ENCODE measurements at places on chromosomes 16 and 17.

- no peak for DNase-seq
Measured at GRCh38 chr17:2018716-2019510, 6.2 kb downstream of the RTN4RL1 start.

- no peak for DNase-seq
Measured at GRCh38 chr16:24372824-24373223, 116.7 kb downstream of the CACNG3 start.

DNA sequence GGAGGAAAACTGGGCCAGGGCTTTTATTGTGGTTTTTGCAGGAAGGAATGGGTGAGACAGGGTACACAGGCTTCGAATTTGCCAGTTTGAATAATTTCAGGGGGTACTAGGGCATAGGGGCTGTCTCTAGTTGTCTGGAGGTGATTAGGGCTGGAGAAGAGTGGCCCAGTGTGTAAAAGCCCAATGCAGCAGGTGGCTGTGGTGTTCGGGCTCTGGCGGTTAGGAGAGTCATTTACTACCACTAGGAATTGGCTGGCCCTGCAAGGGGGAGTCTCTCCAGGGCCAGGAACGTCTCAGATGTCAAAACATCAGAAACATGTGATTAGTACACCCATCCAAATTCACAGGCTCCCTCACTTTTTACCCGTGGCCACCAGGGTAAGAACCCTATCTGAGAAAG, 50.3 kb downstream of the GINS3 start:
- no peak for DNase-seq

- no peak for DNase-seq
Measured at GRCh38 chr16:85235991-85236817, 123.9 kb upstream of the CIBAR2 start.

DNA sequence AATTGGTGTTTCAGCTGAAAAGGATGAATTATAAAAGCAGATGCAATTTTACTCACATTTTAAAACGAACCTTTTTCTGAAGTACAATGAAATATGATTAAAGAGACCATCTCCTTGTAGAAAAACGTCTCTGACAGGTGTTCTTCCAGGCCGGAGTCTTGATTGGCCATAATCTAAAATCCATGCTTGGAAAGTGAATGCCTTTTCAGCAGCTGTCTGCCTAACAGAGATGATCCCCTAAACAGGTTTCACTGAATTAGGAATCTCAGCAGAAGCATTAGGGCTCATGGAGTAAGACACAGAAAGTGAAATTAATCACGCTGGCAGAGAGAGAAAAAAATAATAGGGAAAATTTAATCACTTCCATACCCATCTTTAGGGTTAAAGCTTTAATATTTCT, 39.3 kb upstream of the IRX5 start:
- DNase-seq = no peak

DNA sequence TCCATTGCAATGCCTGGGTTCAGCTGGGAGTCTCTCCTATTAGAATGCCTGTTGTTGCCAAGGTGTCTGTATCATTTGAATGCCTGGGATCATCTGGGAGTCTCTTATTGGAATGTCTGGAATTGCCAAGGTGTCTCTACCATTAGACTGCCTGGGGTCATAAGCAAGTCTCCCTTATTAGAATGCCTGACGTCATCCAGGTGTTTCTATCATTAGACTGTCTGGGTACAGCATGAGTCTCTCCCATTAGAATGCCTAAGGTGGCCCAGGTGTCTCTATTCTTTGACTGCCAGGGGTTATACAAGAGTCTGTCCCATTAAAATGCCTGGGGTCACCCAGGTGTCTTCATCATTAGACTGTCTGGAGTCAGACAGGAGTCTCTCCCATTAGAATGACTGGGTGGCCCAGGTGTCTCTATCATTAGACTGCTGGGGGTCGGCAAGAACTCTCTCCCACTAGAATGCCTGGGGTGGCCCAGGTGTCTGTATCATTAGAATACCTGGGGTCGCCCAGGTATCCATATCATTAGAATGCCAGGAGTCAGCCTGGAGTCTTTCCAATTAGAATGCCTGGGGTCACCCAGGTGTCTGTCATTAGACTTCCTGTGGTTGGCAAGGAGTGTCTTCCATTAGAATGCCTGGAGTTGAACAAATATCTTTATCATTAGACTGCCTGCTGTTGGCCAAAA, 2274.0 kb downstream of the TP53TG3F start:
- no peak for DNase-seq

GRCh38 chr17:35605678-35606077, 18.6 kb downstream of the AP2B1 start:
- DNase-seq = no peak

DNA sequence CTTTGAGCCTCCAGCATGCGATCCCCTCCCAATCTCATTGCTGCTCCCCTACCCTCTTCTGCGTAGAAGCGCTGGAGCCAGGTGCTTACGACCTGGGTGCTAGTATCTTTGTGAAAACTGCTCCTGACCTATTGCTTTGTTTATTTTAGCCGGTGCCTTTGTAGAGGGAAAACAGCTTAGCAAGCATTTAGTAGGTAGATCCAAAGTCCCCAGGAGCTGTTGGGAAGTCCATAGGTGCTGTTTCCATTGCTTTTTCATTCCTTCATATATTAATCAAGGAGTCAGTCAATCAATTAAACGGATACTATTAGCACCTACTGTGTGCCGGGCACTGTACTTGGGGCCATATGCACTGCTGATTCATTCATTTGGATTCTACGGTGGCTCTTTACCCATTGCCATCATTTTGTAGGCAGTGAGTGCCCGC, 497.6 kb downstream of the WWOX start:
- no peak for DNase-seq

GRCh38 chr16:12901204-12901596, 198 bp upstream of the SHISA9 start:
- DNase-seq = no peak

- peak; percentile 73 for DNase-seq
Measured at GRCh38 chr16:24010440-24011089, 174.8 kb downstream of the PRKCB start.

DNA sequence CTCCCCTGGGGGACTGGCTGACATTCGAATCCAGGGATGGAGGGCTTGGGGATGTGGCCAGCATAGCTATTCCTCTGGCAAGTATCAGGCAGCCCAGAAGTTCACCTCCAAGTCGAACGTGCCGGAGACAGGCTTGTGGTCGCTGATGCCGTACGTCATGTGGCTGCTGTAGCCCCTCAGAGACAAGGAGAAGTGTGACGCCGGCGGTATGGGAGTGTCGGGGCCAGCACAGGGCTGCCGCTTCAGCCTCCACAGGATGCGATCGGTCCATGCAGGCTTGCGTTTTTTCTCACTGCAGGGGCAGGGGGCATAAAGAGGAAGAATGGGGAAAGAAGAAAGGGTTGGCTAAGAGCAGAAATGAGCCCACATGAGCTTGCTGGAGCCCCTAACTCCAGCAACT, 5.3 kb upstream of the MYO1C start:
- DNase-seq = no peak

- no peak for DNase-seq
Measured at GRCh38 chr17:35740997-35741931, 9.8 kb downstream of the RASL10B start.

- DNase-seq = no peak
Measured at GRCh38 chr16:75323933-75324332, 72.5 kb upstream of the BCAR1 start.

GRCh38 chr17:51351890-51352289, 91.5 kb downstream of the UTP18 start:
- no peak for DNase-seq

GRCh38 chr17:82022310-82022980, at the start of gene CENPX:
Gene CENPX, minus strand, starts transcription at chr17:82022878. Its CDS starts 17 bp downstream, at chr17:82022861.
- no peak for DNase-seq

DNA sequence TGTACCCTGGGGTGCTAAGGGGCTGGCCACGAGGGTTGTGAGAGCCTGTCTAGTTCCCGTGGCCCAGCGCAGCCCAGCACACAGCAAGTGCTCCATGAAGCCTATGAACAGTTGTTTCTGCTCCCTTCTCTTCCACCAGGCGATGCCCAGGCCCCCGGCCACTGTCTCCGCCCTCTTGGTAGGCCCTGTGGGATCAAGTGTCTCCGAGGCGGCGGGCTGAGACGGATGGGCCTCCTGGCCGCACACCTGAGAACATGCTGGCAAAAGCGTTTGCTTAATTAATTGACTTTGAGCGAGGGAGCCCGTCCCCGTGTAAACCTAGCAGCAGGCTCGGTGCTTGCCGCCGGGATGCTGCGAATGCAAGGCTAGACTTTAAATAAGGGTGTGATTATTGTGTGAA, 129.7 kb upstream of the GSE1 start:
- no peak for DNase-seq

- DNase-seq = no peak
Measured at GRCh38 chr17:64448665-64449512, at the start of gene MILR1. Gene MILR1, plus strand, starts transcription at chr17:64449115. Its CDS starts 54 bp downstream, at chr17:64449169.

GRCh38 chr17:29929006-29929532, 959 bp downstream of the SSH2 start:
- no peak for DNase-seq

DNA sequence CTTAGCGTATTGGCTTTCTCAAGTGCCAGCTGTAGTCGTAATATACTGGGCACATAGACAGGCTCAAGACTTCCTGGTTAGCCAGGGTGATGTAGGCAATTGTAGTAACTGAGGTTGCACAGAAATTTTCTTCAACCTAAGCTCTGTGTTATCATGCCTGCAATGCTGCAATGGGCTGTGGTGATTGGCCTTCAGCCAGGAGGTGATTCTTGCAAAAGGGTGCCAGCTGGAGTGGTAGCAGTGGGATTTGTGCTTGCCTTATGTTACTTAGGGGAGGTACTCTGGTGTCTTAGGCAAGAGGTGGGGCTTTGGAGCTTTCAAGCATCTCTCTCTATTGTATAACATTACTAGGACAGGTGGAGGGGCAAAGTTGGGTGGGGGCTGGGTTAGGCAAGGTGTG, 495.1 kb downstream of the CDH11 start:
- DNase-seq = no peak

GRCh38 chr17:57330587-57330986, 74.3 kb downstream of the MSI2 start:
- no peak for DNase-seq

- no peak for DNase-seq
Measured at GRCh38 chr16:27181019-27181790, 22.1 kb upstream of the KDM8 start.

DNA sequence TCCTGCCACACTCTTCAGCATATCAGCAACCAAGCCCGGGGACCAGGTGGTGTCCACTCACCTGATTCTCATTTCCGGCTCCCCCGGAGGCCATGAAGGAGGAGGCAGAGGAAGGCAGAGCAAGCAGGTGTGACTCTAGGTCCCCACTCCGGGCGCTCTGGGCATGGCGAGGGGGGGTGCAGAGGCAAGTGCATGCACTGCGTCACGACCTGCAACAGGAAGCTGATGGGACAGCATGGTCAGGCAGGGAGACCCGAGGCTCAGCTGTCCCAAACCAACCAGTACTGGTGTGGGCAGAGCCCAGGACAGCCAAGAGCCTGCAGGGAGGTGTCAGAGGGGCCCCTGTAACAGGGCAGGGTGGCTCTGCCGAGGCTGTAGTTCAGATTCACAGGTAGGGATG, 2.1 kb upstream of the ENGASE start:
- DNase-seq = no peak

GRCh38 chr17:68749349-68750207, 148.4 kb upstream of the FAM20A start:
- DNase-seq = no peak

DNA sequence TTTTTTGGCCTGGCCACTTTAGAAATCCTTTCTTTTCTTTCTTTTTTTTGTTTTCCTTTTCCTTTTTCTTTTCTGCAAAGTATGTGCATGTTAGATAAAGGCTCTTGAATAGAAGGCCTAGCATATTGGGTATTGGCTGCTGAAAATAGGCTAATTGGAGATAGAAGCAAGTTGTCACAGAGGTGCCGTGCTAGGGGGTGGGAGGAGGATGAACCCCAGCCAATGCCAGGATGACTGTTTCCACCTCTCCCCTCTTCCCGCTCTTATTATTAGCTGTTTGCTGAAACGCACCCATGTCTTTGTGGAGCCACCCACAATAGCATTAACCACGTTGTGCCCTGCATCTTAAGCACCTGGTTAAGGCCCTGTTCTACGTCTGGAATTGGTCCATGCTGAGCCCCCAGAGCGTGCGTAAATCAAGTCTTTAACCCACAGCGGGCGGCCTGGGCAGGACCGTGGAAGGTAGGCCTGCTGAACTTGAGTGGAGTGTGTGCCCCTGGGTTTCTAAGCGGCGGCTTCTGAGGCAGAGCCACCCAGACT, 123.6 kb downstream of the MSI2 start:
- no peak for DNase-seq

GRCh38 chr17:633641-634101, 81.0 kb downstream of the VPS53 start:
- no peak for DNase-seq

DNA sequence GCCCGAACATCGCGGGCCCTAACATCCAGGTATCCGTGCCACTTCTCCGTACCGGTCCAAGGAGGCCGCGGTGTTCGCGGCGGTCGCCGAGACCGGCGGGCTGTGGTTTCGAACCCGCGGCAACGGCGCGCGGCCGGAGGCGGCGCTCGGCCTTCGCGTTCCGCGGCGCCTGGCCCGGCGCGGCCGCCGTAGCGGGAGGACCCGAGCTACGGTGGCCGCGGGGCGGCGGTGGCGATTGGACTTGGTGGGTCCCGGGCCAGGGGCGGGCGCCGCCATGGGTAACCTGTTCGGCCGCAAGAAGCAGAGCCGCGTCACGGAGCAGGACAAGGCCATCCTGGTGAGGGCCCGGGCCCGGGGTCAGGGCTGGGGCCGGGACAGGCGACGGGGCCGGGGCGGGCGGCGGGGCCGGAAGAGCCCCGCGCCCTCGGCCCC, at the start of gene CHMP6:
CHMP6 (plus strand) TSS at position 197 of the 432 bp plus-strand sequence; CDS start at position 275, 78 bp downstream.
- DNase-seq = peak; percentile 57

GRCh38 chr16:26665166-26665939, 401.4 kb upstream of the C16orf82 start:
- DNase-seq = no peak

- DNase-seq = no peak
Measured at GRCh38 chr17:61167075-61167474, 232.6 kb upstream of the TBX2 start.

GRCh38 chr16:71971571-71971970, 28.6 kb downstream of the PKD1L3 start:
- no peak for DNase-seq

DNA sequence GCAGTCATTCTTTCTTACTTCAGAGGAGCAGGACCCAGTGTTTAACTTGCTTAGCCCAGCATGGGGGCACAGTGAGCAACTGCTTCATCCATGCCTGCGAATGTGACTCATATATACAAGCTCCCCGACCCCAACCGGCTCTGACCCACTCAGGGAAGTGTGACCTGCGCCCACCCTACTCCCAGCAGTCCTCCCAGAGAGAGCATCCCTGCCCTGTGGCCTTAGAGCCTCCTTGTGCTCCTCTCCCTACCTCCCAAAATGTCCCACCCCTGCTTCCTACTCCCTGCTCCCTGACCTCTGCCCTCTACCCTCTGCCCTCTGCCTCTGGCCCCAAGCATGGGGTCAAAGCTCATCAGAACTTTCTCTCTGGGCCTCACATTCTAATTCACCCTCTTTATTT, 46.9 kb upstream of the DLX4 start:
- DNase-seq = no peak
